Putamen (tissue), 1 donor: ENCODE measurements at places on chromosomes 2 and 18.

DNA sequence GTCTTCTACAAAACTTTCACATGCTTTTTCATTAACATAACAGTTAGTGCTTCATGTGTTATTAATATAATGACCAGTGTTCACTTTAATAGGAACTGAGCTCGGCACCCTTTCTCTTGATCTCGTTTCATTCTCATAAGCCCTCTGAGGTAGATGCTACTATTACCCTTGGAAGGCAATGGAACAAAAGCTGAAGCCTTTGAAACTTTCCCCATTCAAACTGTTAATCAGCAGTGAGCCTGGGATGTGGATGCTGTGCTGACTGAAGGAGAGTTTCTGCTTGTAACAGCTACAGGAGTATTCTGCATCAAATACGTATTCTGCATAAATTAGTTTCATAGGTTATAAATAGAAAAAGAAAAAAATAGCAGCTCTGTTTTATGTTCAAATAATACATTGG is 904.0 kb upstream of the CDH2 start:
- no peak for DNase-seq

DNA sequence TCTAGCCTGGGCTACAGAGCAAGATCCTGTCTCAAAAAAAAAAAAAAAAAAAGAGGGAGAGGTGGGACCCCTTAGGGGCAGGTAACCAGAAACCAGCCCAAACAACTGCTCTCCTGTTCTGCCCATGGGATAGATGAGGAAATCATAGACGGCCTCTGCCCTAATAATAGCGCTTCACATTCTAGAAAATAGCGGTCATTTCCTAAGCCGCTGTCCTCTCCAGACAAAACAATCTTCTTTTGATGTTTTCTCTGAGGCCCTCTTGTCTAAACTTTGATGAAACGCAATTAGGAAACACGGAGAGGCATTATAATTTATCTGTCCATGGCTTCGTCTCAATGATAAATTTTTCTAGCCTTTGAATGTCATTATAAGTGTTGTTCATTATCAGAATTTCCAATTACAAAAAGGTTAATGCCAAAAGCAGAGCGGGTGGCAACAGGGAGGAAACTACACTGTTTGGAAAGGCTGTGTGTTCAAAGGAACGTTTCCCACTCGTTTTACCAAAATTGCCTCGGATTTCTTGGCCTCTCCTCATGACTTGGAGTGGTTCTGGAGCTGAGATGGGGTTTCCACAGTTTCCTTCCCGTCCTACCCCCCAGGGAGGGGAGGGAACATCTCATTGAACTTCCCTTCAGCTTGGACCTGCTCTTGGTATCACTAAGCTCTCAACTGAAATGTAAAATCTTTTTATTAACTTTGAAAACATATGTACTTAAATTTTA is 151.6 kb upstream of the ZNF236 start:
- no peak for DNase-seq

DNA sequence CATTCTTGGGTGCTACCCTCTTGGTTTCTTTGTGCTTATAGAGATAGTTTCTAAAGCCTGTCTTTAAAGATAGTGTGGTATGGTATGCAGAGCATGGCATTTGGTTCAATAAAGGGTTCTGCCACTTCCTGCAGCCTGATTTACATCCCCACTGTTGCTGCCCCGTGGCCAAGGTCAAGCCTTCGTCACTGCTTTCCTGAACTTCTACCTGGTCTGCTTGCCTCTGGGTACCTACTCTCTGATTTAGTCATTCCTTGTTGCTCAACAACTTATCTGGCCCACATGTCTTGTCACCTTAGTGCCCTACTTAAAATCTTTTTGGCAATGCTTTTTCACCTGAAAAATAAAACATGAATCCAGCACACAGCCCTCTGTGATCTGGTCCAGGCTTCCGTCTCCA is 352.9 kb downstream of the LPIN1 start:
- DNase-seq: no peak

DNA sequence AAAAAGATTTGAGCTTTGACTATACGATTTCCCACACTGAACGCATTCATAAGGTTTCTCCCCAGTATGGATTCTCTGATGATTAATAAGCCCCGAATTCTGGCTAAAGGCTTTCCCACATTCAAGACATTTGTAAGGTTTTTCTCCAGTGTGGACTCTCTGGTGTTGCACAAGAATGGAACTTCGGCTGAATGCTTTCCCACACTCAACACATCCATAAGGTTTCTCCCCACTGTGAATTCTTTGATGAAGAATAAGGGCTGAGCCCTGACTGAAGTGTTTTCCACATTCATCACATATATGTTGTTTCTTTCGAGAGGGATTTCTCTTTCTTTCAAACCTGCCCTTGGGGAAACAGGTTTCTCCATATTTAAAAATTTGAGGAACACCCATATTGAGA is 6.9 kb downstream of the ZNF24 start:
- DNase-seq: no peak

GRCh38 chr2:18380321-18380720 is 180.1 kb downstream of the RDH14 start:
- DNase-seq: no peak

GRCh38 chr18:75076286-75076685 is 132.7 kb downstream of the PTGR3 start:
- no peak for DNase-seq
